ENCODE measurements at places on chromosomes 12 and 14.

DNA sequence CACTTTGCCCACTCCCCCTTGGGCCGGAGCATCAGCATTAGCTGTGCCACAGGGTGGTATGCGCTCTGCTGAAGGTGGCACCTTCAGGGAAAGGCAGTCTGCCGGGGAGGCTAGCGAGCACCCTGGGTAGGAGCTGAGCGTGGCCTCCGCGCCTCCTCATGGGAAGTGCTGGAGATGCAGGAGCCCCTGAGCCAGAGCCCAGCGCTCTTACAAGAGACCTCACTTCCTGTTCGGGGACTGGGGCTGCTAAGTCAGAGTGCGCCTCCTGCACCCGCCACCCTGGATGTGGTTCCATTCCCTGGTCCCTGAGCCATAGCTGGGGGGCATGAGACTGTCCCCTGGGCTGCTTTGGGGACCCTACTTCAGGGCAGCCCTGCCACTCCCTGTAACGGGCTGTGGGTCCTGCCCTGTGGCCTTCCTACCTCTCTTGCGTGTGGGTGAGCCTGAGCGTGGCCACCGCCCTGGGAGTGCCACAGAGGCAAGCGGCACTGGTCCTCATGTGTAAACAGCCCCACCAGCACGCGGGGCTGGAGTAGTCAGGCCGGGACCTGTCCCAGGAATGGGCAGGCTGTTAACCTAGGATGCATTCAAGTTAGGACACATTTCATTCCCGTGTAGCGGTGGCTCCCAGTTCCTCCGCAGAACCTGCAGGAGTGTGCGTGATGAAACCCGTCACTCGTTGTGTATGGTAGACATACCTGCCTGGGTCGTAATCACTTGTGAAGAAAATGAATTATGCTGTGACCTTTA, 19.4 kb downstream of the COA8 start:
- no peak for DNase-seq

GRCh38 chr12:59131462-59131861, 211.2 kb upstream of the LRIG3 start:
- no peak for DNase-seq

GRCh38 chr14:94355191-94355794, 32.2 kb upstream of the SERPINA6 start:
- no peak for DNase-seq

DNA sequence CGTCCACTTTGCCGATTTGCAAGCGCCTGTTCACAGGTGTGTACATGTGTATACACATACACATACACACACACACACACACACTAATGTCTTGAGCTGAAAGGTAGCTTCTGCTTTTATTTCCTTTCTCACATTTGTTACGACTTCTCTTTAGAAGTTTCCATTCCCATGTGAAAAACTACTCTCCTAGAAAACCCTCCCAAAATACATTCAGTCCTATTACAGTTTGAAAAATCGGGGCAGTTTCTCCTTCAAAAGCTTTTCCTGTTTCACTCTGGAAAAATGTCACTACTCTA, 3.9 kb downstream of the BLTP3B start:
- no peak for DNase-seq

DNA sequence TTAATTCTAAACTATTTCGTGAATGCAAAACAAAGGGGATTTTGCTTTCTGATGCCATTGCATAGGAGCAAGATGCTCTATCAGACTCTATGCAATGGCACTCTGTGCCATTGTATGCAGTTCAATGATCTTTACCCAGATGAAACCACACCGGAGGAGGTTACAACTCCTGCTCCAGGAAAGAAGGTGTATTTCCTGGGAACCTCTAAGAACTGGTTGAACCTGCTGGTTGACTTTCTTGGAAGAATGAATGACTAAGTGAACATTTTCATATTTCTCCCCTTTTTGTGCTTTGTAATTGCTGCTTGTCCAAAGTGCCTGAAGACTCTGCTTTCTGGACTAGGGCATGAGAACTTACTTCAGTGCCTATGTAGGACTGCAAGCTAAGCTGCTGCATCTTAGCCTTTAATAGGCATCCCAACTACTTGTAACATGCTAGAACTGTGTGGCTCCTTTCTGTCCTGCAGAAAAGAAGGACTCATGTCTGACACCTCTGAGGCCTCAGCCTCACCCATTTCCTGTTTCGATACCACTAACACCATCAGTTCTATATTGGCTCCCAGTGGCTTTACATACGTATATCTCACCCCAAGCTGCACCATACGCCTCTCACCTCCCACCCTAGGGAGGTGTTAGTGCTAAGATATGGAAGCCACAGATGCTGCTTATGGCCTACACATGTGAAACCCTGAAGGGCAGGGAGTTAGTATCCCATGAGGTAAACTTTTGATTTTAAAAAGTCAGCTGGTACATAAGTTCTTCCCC, 193.5 kb upstream of the CNOT2 start:
- no peak for DNase-seq

GRCh38 chr14:93346926-93347721, at the start of gene COX8C:
COX8C (plus strand) TSS chr14:93347182; CDS start chr14:93347269, 87 bp downstream.
- no peak for DNase-seq

GRCh38 chr12:12467688-12468261, 94.9 kb downstream of the DUSP16 start:
- DNase-seq = no peak

DNA sequence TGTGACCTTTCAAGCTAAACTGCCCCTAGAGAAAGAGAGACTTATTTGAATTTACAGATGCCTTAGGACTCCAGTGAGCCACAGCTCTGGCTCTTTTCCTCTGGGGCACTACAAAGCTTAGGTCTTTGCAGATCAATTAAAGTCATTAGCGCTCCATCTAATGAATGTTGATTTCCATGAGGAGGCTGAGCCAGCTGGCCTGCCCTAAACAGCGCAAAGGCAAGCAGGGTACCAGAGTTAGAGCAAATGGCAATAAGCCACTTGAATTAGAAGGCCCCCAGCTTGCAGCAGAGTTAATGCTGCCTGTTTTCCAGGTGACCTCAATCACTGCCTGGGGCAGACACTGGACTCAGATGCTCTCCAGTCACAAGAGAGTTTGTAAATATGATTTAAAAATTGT, 695.3 kb downstream of the DIO2 start:
- no peak for DNase-seq

DNA sequence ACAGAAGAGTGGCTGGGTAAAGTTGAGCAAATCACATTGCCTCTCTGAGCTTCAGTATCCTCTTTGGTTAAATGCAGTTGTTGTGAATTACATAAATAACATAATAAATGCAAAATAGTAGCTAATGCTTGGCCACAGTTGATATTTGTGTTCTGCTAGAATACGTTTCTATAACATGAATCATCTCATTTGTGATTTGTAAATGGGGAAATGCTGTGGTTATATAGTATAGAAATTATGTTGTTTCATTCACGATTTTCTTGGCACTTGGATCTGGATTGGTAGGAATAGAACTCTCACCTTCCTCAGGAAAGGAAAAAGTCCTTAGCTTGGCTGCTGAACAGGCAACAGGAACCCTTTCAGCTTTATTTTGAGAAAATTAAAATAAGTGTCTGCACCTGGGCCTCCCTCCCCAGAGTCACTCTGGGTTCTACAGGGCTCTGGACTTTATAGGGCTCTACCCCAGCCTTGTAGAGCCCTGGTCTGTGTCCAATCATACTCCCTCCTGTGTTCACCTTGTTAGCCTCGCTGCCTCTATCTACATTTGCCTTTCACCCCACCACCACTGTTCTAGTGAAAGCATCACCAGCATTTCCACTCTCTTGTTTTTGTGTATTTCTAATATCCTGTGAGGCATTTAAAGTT, 107.7 kb upstream of the BCAT1 start:
- DNase-seq = no peak

DNA sequence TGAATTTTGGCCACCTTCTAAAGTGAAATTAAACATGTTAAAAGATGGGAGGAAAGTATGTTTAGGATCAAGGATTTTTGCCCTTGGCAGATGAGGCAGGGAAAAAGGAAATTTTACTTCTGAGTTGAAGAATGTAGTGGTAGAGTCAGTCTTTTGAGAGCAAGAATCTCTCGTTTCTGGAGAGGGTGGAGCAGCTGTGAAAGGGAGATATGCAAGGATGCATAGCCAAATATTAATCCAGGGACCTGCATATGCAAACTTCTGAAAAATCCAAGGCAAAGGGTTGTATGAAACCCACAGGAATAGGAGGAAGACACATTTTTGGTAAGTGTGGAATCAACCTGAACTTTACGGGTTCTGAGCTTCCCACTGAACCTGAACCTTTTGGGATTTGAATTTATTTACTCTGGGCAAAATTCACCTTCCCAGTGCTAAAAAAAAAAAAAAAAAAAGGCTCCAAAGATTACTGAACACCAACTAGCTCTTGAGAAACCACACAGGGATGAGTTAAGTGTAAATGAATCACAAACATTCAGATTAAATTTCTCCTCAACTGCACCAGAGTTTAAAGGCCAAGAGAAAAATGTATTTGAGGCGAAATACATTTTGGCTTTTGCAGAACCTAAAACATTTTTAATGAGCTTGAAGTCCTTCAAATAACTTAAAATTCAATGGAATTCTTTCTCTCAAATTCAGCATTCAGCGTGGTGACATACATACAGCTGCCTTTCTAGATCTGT, 187.1 kb upstream of the CDKN3 start:
- DNase-seq = no peak

DNA sequence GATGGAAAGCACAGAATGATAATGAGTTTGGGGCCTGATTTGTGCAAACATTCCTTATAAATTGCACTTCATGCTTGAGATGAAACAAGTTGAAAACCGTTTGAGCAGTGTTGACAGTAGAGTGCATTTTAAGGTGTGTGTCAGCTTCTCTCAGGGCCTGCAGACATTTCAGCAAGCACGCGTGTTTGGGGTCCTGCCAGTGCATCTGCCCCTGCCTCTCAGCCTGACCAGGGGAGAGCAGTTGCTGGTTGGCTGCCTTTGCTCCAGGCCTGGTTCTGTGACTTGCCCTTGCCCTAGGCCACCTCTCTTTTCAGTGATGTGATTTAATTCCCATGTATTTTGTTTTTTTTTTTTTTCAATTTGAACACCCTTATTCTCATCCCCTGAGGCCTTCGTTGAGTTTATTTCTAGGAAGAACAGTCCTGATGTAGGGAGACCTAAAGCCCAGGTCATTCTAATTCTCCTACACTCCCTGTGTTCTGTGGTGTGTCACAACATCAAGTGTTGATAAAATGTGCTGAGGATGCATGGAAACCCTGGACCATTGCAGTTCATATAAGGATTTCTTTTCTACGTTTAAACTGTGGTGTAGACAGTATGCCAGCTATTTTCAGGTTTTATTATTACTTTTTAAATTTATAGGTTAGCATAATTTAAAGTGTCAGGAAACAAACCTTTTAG, 40.1 kb upstream of the AMN start:
- DNase-seq = no peak

DNA sequence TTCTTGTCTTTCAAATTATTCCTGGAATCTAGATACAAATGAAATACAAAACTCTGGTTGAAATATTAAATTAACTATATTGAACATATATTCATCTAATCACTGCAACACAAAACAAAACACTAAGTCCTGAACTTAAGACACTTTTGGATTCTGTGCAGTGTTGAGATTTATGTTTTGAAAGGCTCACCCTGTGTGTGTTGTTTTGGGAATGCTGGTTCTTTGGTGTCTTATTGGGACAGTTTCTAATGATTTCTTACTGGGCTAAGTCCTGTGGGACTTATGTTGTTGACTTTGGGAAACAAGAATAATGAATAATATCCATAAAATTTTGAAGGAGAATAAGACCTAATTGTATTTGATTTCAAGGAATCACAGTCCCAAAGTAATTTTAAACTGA, 153.2 kb downstream of the NAV3 start:
- DNase-seq = no peak

DNA sequence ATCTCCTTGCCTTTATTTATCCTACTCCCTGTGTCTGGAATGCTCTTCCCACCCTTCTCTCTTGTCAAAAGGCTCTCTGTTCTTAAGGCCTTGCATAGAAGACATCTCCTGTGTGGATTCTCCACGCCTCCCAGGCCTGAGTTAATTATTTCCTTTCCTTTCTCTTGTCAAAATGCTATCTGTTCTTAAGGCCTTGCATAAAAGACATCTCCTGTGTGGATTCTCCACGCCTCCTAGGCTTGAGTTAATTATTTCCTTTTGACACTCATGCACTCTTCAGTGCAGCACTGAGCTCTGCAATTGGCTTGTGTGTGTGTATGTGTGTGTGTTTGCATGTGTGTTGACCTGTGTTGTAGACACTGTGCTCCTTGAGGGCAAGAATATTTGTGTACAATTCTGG, 52.1 kb upstream of the DCD start:
- DNase-seq = no peak

DNA sequence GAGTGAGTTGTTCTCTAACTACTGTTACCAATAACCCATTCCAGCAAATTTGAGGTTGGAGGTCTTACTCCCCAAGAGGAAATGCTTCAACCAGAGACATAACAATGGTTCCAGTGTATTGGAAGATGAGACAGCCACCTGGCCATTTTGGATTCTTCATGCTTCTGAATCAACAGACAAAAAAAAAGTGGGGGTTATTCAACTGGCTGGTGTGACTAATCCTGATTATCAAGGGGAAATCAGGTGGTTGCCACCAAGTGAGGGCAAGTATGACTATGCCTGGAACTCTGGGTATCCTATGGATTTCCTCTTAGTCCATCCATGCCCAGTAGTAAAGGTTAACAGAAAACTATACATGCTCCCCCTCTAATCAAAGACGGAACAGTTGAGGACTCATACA, 29.9 kb upstream of the ZNF641 start:
- DNase-seq = no peak

GRCh38 chr14:35553808-35554207, 19.8 kb downstream of the INSM2 start:
- DNase-seq = no peak

DNA sequence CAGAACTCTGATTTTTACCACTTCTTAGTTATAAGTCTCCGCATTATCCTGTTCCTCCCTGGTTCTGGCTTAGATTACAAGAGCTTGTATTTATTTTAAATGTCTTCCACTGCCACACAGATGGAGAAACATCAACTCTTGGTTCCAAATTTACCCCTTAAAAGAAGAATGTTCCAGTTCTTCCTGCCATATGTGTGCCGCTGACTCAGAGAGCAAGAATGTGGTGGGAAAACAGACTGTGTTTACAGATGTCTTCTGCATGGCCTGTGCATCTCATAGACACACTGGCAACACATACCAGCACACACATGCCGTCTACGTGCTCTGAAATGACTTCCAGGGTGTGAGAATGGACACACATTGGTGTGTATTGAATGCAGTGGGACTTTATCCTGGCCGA, 383.0 kb downstream of the LRIG3 start:
- DNase-seq = no peak

GRCh38 chr14:94180655-94181271, 6.6 kb downstream of the PPP4R4 start:
- no peak for DNase-seq

GRCh38 chr14:80621701-80622100, 319.8 kb downstream of the CEP128 start:
- DNase-seq = no peak

GRCh38 chr12:4174417-4174816, 99.1 kb upstream of the CCND2 start:
- no peak for DNase-seq

- no peak for DNase-seq
These were observed 211.9 kb downstream of the MED13L start for GRCh38 chr12:116065606-116066005.

- DNase-seq = no peak
These were observed 10.2 kb downstream of the TRMT61A start for GRCh38 chr14:103539056-103539825.

Measured in stimulated activated CD4-positive, alpha-beta T cell treated with anti-CD3 and anti-CD28 coated beads, TNF-alpha, amount 100 ng/mL, for 4 hours (primary cell).